Putamen (tissue), 1 donor: ENCODE measurements at places on chromosomes 3 and 15.

DNA sequence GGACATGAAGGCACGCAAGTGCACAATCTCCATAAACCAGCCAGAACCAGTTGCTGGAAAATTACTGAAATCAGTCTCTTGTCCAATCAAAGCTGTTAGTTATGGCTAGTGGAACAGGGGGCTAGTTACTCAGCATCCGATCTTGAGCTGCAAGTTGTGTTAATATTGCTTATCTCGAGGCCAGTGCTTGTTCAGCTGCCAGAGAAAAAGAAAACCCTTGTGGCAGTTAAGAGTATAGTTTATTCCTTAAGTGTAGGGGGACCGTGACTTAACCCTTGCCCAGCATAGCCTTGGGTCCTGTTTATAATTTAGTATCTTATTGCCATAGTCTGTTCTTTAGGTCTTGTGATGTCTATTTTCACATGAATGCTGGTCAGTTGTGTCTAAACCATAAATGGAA lies 268.5 kb downstream of the CD47 start:
- no peak for DNase-seq

- no peak for DNase-seq
Measured at GRCh38 chr3:152331018-152331541, 62.4 kb downstream of the MBNL1 start.

- DNase-seq: no peak
Measured at GRCh38 chr3:39882111-39882510, 72.7 kb downstream of the MYRIP start.

DNA sequence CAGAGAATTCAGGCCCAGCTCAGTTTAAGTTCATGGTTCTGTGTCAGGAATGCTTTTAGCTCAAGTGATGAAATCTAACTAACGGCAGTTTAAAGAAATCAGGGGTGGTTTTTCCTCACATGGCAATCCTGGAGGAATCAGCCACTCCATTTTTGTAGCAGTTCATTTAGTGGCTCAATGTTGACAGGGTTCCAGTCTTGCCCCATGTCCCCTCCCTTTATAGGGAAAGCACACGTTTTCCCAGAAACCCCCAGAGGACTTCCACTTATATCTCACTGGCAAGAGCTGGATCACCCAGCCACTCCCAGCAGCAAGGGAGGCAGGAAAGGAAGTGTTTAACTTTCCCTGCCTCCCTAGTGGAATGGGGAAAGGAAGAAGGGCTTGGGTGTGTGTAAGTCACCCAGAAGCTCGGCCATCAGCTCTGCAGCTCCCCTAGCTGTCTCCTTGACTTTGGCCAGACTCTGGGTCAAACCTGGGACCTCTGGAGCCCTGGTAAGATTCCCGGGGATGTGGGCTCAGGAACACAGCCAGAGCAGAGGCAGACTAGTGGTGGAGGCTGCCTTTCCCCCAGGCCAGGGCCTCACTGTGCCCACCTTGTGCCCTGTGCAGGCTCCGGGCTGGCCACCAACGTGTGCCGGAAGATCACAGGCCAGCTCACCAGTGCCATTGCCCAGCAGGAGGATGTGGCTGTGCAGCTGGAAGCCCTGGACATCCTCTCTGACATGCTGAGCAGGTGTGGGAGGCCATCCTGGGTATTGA lies 11.3 kb downstream of the CAND2 start:
- no peak for DNase-seq

DNA sequence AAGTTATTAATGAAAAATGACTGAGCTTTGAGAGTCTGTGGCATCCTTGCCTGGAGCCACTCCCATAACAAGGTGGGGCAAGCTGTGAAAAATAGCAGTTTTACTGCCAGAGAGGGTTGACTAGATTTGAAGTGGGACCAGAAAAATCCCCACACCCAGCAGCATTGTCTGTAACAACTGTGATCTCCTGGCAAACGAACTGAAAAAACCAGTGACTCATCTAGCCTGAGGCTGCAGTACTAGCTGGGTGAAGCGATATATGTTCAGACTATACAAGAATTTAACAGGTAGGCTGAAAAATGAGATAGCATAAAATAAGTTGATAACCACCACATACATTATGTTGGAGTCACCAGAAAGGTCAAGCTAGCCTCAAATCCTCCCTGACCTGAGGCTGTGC lies 64.0 kb downstream of the DPH6 start:
- no peak for DNase-seq
